ENCODE measurements at places on chromosomes 11 and 22.
A peak's percentile ranks its signal among the peaks of the same experiment; 100 is the strongest.

DNA sequence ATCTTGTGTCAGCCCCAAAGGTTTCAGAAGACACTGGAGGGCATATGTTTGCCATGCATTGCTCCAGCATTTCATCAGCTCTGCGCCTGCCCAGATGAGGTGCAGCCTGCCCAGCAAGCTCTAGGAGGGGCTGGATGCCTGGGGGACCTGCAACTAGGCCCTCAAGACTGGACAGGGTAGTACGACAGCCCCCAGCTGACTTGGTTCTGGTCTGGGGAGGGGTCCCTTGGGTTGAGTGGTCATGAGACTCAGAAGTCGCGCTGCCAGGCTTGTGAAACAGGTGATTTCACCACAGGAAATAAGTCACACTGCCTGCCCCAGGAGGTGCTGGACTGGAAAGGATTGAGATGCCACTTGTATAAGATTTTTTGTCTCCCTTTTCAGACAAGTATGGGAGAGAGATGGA, 23.4 kb downstream of the TPBGL start:
- DNase-seq: no peak

DNA sequence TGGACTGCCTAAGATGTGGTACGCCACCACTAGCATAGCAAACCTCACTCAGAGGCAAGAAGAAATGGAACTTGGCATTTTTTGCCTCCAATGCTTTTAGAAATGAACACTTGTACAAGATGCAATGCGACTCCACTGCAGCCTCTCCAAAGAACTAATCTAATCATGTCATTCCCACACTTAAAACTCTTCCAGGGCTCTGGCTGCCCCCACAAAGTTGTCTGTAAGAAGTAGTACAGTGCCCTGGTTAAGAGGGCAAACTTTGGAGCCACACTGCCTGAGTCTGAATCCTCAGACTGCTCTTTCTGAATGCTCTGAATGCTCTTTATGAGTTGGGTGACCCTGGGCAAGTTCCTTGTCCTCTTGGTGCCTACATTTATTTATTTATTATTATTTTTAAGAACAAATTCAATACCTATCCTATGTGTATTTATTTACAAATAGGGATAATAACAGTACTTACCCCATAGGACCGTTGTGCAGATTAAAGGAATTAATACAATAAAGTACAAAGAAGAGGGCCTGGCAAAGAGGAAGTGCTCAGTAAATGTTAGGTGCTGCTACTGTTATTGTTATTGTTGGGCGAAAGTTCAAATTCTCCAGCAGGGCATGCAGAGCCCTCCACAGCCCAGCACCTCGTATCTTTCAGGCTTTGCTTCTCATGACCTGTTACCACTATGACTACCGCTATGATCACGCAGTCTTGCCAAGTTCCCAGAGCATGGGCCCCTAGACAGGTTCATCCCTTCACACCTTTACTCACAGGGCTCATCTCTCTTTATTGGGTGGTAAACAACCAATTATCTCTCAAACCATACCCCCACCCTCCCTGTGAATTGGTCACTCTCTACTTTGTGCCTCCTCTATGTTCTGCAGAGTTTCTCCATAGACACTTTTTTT, 59.3 kb downstream of the RAB30 start:
- no peak for DNase-seq

GRCh38 chr22:37313376-37314314, 31.3 kb downstream of the CYTH4 start:
- no peak for DNase-seq

- no peak for DNase-seq
Observed at GRCh38 chr22:35552196-35552842, 11.7 kb downstream of the RASD2 start.

DNA sequence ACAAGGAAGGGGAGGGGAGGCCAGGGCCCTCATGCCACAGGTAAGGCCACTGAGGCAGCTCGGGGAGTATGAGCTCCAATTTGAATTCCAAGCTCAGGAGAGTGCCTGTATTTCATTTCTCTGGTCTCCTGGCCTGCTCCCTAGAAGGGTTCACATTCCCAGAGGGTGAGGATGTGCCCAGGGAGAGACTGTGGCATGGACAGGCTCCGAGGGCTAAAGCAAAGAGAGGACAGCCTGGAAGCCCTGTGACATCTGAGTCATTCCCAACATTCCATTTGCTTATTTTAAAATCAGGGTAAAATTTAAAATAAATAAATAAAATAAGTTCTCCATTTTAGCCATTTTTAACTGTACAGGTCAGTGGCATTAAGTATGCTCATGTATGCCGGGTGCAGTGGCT, 18.6 kb upstream of the FOLR1 start:
- DNase-seq: no peak

DNA sequence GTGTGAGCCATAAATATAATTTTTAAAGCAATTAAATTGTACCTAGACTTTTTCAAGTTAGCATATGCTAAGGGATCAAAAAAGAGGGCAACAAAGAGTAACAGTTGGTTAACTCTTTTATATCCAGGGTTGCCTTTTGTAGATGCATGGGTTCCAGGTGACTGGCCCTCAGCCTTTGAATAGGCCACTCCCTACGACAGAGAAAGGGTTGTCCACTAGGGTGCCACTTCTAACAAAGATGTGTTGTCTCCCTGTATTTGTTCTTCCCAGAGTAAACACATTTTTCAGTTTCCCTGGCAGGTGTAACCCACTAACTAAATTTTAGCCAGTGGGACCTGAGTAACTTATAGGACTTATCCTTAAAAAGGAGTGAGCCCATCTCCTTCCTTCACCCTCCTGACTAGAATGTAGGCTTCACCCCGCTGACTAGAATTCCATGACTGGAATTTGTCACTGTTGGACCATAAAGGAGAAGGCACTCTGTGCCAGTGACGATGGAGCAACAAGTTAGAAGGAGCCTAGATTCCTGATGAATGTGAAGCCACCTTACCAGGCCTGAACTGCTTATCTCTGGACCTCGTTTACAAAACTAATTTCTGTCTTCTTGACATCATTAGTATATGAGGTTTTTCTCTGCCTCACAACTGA, 16.6 kb downstream of the TUG1 start:
- no peak for DNase-seq

DNA sequence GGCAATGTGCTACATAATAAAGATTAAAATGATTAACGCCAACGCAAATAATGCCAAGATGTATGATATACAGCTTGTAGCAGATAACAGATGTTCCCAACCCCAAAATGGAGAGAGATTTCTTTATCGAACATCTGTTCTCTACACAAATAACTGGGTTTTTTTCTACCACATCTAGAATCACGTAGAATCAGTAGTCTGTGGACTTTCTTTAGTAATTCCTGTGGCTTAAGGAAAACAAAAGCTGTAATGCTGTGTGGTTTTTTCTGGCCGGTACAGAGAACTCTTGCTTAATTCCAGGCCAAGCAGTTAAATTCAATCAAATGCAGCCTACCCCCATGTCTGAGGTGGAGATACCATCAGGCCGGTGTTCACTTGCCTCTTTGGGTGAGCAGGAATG, 303.4 kb downstream of the FAT3 start:
- no peak for DNase-seq

GRCh38 chr22:38479096-38479837, 11.4 kb downstream of the KDELR3 start:
- DNase-seq: no peak

DNA sequence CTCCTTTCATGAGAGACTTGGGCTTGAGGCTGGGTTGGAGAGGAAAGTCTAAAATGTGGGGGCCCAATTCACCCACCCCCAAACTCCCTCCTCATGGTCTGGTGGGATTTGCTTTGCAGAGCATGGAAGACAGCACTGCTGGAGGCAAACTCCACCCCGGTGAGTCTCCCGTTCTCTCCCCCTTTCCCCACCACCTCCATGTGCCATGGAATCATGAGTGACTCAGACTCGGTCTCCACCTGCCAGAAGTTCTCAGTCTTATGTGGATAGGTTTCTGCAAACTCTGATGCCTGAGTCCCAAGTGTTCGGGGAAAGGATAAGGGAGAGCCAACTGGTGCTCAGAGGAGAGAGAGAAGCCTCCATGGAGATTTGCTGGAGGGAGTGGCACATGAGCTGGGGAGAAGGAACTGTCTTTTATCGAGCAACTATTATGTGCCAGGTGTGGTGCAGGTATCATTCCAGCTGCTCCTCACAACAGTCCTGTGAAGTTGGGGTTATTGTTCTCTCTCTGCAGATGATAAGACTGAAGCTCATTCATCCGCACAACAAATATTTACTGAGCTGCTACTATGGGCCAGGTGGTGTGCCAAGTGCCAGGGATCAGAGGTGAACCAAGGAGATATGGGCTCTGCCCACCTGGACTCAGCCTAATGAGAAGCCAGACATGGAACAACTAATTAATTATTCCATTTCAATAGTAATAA, 6.6 kb downstream of the PLEKHB1 start:
- DNase-seq: no peak

- no peak for DNase-seq
Observed at GRCh38 chr11:20157728-20158127, 2.5 kb downstream of the DBX1 start.

GRCh38 chr22:42217019-42217751, 53.3 kb downstream of the TCF20 start:
- no peak for DNase-seq

DNA sequence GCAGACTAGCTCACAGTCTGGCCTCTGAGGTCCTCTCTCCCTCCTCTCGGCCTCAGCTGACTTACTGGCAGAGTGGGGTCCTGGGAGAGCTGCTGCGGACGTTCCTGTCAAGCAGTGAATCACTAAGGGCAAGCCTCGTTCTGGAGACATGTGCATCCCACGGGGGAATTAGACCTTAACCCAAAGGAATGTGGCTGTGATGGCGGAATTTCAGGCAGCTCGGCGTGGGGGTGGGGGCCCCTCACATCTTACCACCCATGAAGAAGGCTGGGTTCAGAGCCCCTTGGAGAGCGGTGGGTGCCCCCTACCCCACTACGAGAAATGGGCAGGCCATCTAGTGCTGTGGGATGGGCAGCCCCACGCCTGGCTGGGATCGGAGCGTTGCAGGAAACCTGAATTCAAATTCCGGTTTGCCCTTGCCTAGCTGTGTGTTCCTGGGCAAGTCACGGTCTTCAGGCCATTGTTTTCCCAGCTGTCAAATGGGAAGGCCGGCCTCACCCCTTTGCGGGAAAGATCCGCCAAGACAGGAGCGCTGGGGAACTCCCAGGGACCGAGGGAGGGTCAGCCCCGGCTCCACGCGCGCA, 554 bp downstream of the LRRC32 start:
- DNase-seq: no peak

DNA sequence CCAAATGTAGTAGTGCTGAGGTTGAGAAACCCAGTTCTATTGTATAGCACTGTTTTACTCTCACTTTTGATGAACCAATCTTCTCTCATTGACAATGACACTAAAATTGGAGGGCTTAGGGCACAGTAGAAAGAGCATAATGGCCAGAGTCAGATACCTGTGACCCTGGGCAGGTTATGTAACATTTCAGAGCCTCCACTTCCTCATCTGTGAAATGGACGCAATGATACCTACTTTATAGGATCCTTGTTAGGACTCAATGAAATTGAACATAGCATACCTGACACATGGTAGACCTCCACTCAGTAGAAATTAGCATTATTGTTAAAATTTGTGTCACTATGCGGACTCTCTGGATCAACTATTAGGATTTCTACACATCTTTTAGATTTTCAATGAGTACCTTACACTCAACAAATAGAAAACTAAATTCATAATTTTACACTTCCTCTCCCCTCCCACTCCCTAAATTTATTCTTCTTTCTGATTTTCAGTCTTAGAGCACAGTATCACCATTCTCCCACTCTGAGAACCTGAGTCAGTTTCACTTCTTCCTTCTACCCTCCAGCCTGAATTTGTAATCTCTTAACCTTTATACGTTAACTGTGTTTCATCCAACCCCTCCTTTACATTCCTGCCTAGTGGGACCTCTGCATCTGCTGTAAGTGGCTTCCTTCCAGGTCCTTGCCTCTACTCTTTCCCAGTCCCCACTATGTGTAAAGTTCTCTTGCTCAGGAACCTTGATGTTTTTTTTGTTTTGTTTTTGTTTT, 78.3 kb downstream of the MICAL2 start:
- DNase-seq: no peak

GRCh38 chr22:24683691-24684090, 80.7 kb downstream of the GGT1 start:
- DNase-seq: no peak

GRCh38 chr11:74299015-74299414, 12.4 kb downstream of the P4HA3 start:
- DNase-seq: no peak

DNA sequence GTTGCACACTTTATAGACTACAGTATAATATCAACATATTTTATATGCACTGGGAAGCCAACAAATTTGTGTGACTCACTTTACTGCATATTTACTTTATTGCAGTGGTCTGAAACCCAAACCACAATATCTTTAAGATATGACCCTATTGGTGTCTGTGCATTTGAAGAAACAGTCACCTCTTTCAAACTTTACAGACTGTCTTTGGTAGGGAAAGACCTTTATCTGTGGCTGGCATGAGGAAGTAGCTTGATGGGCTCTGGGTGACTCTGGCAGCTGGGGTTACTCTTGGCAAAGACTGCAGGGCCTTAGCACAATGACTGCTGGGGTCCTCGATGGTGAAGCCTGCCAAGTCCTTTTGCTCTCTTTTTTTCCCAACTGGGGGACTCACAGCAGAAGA, 21.3 kb upstream of the ABTB2 start:
- DNase-seq: no peak

DNA sequence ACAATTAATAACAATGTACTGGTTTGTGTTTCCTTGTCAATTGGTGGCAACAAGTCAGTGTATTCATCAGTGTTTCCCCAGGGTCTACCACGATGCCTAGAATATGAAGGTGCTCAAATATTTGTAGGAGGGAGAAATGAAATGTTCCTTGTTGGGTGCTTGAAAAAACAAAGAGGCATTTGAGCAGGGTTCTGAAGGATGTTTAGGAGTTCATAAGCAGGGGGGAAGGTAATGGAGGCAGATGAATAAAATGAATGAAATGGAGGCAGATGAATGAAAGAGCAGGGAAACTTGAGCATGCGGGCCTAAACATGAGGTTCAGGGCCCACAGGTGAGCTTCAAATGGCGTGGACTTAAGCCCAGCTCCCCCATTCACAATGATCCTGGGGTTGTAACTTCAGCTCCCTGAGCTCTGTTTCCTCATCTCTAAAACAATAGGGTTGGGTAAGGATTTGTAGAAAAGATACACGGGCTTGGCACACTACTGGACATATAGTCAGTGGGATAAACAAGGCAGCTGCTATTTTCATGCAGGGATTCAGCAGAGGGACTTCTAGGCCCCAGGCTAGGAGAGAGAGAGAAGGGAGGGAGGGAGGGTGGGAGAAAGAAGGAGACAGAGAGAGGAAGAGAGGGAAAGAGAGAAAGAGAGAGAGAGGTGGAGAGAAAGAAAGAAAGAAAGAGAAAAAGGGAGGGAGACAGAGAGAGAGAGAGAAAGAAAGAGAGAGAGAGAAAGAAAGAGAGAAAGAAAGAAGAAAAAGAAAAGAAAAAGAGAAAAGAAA, 73.7 kb downstream of the MN1 start:
- no peak for DNase-seq

GRCh38 chr11:30128269-30128932, 102.4 kb upstream of the FSHB start:
- DNase-seq: peak; percentile 3

DNA sequence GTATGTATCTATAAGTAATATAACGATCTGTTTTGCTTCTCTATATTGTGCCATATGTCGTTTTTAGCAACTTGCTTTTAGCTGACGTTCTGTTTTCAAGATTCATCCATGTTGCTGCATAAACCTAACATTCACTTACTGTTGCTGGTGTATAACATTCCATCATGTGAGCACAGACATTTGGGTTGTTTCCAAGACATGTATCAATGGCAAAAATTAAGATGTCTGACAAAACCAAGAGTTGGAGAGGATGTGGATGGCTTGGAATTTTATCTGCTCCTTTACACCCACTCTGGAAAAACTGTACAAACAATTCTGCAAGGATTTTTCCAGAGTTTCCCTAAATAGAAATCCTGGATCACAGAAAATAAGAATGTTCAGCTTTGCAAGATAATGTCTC, 40.9 kb downstream of the DGCR2 start:
- DNase-seq: no peak

Measured in midbrain (tissue), 1 donor.